ENCODE measurements at places on chromosomes 6 and 20.

- DNase-seq: no peak
Observed at GRCh38 chr6:87705070-87705691, 3.1 kb upstream of the AKIRIN2 start.

GRCh38 chr6:13597073-13597472 lies 18.1 kb upstream of the NOL7 start:
- DNase-seq: no peak

DNA sequence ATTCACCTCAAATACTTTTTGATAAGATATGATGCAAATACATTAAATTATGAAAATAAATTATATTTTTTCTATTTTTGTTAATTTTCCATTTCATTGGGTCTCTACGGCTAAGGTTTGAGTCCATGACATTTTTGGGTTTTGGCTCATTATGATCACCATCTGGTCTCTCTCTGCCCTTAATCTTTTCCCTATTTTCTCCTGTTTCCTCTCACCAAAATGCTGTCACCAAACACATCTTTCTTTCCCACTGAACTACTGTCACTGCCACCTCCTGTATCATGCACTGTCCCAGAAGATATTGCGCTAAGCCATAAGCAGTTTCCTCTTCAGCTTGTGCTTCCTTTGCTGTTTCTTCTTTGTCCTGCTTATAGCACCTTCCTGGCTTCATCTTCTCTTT lies 42.0 kb upstream of the OGFRL1 start:
- DNase-seq: no peak

DNA sequence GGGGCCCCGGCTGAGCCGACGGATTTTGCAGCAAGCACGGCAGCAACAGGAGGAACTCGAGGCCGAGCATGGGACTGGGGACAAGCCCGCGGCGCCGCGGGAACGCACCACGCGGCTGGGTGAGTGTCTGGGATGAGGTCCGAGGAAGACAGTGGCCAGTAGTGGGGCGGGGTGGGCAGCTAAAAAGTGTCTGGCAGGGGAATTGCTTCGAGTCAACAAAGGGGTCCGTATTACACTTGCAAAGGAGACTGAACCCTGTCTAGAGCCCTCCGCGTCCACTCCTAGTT lies 356 bp downstream of the BYSL start:
- DNase-seq: no peak

DNA sequence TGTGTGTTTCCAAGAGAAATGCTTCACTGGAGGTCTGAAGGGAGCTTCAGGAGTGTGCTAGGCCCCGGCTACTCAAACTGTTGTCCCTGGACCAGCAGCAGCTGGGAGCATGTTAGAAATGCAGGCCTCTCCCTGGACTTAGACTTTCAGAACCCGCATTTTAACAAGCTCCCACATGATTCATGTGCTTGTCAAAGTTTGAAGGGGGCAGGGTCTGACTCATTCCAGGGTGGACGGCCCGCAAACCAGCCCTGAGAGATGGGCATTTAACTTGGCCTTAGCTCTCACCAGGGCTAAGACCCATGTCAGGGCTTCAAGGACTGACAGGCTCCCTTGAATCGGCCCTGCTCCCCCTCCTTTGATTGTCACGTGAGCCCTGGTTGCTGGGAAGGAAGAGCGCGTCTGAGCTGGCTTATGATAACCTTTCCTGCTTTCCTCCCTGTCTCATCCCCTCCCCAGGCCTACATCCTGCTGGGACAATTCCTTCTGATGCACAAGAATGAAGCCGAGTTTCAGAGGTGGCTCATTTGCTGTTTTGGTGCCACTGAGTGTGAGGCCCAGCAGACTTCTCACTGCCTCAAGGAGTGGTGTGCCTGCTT lies 35.5 kb downstream of the BANF2 start:
- no peak for DNase-seq

GRCh38 chr6:30837870-30838269 lies 46.4 kb upstream of the DDR1 start:
- DNase-seq: no peak

GRCh38 chr6:72617721-72618120 lies 4.1 kb upstream of the KCNQ5 start:
- no peak for DNase-seq

DNA sequence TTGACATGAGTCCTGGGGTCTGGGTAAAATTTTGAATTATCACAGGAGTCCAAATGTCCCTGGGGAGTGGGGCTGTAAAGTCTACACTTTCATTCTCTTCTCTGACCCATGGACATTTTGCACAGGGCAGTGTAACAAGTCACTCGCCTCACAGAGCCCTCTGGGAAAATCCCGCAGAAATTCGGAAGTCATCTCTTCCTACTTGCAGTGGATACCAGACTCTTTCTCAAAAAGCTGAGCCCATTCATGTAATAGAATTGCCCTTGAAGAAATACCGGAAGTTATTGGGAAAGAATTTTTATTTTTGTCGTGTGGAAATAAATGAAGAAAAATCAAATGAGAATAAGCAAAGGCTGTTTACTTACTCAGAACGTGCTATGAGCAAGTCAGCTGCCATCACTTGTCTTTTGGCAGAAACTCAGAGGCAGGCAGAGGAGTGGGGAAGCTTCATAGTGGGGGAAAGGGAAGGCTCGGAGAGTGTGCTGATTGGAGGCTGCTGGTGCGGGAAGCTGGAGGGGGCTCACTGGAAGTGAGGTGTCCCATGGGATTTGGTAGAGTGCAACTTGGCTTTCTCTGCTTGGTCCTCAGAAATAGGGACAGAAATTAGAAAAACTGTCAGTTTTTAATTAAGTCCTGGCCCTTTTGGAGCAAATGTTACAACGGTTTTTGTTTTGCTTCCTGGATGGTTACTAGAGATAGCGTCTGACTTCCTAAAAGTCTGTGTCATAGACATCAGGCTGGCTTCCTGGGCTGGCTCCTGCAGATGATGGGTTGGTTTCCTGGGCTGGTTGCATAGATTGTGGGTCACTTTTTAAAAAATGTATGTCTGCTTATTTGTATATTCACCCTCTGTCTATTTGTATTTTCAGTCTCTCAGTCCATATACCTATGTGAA lies 79.8 kb upstream of the EEF1E1 start:
- no peak for DNase-seq

DNA sequence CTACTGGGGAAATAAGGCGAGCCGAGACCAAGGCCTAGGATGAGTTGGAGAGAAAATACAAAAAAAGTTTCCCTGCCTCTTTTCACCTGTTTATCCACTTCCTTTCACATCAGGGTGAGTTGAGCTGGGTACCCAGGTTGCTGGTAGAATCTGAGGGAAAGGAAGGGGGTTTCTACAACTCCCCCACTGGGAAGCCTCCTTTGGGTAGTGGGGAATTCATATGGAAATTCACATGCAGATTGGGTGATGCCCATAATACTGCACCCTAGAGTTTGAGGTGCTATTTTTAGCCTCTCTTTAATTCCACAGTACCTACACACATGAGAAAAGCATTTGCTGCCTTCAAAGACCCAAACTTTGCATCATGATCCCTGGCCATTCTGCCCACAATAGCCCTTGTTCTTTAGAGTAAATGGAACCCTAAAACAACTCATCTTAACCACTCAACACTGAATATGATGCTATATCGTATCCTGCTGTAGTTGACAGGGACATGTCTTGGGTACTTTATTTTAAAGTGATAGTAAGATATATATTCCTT lies 2.7 kb downstream of the OSTM1 start:
- no peak for DNase-seq

- no peak for DNase-seq
Observed at GRCh38 chr20:47686545-47686944, 98.7 kb downstream of the SULF2 start.

GRCh38 chr6:26230351-26230750 lies 134.6 kb upstream of the BTN3A2 start:
- DNase-seq: no peak

DNA sequence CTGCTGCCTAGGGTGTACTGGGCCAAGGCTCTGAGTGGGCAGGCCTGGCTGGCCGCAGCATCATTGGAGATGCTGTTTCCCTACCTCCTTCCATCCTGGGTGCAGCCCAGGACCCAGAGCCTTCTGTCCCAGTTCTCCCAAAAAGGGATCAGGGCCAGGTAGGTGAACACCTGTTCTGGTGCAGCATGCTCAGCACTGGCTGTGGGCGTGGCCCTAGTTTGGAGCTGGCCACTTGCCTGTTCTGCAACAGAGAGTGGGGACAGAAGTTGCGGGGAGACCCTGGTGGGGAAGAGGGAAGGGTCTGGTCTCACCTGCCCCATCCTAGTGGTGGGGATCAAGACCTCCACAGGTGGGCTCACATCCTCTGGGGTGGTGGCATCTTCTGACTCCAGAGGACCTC lies 1.4 kb upstream of the ARMC12 start:
- no peak for DNase-seq

DNA sequence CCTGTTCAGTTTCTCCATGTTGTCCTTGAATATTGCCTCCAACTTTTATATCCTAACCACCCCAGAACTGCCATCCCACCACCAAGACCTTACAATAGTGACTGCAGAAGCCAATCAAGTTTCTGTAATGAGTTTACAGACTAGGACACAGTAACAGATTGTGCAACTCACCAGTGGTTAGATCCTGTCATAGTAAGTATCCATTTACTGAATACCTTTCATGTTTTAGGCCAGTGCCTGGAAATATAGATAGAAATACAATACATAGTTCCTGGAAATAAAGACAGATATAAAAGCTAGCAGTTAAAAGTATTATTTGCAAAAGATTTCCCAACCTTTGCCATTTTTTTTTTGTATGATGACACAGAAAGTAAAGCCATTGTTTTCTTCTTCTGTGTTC lies 471.8 kb upstream of the BTBD3 start:
- DNase-seq: no peak

GRCh38 chr6:166466178-166467122 lies 83.7 kb upstream of the MPC1 start:
- DNase-seq: no peak

- no peak for DNase-seq
Observed at GRCh38 chr6:156928972-156929371, 151.8 kb downstream of the ARID1B start.

- peak; percentile 96 for DNase-seq
Observed at GRCh38 chr20:380763-381580, 412 bp downstream of the TRIB3 start.

DNA sequence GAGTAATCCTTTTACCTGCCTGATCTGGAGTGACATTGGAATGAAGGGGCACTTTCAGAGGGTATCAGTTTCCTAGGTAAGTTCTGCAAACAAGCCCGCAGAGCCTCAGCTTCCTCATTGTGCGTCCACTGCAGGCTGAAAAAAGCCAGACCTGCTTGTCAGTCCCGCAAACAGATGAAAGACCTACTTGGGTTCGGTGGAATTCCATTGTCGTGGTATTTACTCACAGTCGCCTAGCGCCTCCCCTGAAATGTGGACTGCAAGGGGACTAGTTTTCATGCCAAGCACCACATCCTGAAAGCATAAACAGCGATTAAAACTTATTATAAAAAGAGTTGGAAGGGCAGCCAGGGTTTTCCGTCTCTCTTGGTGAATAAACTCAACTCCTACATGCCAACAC lies 121.5 kb downstream of the PAX1 start:
- DNase-seq: no peak

DNA sequence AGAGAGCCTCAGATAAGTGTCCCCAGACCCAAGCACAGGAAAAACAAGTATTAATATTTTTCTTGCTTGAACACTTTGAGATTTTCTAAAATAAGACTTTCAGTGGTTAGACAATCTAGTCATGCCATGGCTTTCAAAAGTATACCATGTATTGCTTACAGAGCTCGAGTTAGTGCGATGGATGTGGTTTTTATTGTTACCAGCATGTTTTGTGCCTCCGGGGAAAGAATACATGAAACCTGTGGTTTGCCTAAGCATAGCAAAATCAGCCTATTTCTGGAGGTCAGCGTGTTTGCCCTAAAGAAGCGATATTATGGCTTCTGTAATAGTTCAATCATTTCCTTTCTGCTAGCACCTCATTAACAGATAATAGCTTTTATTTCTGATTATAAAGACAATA lies 21.6 kb downstream of the RIN2 start:
- DNase-seq: no peak

- no peak for DNase-seq
Observed at GRCh38 chr6:106750946-106751345, 121.6 kb downstream of the QRSL1 start.

GRCh38 chr6:127550403-127550802 lies 26.6 kb upstream of the C6orf58 start:
- no peak for DNase-seq

DNA sequence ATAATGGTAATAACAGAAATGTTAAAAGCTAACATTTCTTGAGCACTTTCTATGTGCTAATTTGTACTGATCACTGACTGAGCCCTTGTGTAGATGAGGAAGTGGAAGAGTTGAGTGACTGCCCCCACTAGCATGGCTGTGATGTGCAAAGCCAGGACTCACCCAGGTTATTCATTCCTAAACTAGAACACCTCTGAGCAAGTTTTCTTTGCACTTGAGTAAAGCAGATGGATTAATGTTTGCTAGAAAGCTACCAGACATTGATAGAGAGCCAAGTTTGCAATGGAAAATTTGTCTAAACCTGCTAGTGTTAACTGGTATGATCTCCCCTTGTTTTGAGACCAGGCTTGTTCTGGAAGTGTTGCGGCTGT lies 467.4 kb upstream of the PLCB4 start:
- DNase-seq: no peak

DNA sequence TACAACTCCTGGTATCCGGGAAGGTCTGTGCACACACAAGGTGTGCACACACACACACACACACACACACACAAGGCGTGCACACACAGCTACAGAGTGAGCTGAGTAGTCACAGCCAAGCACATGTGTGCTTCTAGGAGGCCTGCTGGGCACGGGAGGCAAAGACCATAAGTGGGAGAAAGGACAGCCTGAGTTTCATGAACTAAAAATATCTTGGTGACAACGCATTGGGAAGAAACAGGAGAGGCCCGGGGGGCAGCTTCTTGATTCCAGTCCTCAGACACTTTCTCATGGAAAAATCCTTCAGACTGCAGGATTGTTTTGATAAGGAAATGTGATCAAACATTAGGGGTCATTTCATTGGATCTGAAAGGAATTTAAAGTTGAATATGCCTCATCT lies 2.6 kb downstream of the TRAF3IP2 start:
- no peak for DNase-seq

- no peak for DNase-seq
Observed at GRCh38 chr6:112525749-112526148, 178.6 kb downstream of the RFPL4B start.

DNA sequence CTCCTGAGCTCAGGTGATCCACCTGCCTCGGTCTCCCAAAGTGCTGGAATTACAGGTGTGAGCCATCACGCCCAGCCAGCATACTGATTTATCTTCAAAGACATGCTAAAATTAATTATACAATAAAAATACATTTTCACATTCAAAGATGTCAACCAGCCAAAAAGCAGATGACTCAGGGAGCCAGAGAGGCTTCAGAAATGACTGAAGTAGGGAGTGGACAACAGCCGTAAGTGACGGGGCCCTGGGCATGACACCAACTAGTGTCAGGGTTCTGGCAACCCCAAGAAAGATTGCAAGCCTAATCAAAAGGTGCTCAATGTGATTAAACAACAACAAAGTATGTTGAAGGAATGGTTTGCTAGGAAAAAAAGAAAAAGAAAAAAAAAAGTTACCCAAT lies 28.4 kb downstream of the GPLD1 start:
- DNase-seq: peak; percentile 36

- no peak for DNase-seq
Observed at GRCh38 chr6:20729086-20729485, 194.8 kb downstream of the CDKAL1 start.

GRCh38 chr20:33104336-33104735 lies 24.9 kb downstream of the BPIFB4 start:
- DNase-seq: no peak

- no peak for DNase-seq
Observed at GRCh38 chr20:41223112-41223511, 85.8 kb downstream of the PLCG1 start.

All from Karpas-422 (cell line).